ENCODE measurements at places on chromosomes 3 and 15.

DNA sequence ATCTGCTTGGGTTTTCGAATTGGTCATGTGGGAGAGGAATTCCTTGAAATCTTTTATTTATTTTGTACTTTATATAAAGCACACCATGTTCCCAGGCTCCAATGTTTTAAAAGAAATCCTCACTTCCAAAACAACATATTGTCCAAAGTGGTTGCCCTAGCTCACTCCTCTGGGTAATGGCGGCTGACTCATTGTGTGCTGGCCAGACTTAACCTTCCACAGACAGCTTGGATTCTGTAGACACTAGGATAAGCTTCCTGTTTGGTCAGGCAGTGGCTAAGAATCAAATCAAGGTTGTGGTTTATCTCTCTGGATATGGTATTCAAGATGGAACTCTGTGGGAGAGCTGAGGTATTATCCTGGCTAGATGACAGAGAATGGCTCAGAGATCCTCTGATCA, 55.8 kb upstream of the FAM98B start:
- no peak for DNase-seq

GRCh38 chr15:67807141-67807540, 18.2 kb upstream of the SKOR1 start:
- no peak for DNase-seq

GRCh38 chr15:91331581-91331980, 231.5 kb downstream of the SV2B start:
- DNase-seq: no peak

GRCh38 chr15:101394654-101395053, 94.9 kb downstream of the PCSK6 start:
- DNase-seq: no peak

- DNase-seq: no peak
These were observed 145.1 kb downstream of the TNIK start for GRCh38 chr3:171315101-171315500.

- DNase-seq: no peak
These were observed 295.7 kb downstream of the UNC13C start for GRCh38 chr15:54273928-54274327.
